ENCODE measurements at places on chromosomes 2 and 18.

DNA sequence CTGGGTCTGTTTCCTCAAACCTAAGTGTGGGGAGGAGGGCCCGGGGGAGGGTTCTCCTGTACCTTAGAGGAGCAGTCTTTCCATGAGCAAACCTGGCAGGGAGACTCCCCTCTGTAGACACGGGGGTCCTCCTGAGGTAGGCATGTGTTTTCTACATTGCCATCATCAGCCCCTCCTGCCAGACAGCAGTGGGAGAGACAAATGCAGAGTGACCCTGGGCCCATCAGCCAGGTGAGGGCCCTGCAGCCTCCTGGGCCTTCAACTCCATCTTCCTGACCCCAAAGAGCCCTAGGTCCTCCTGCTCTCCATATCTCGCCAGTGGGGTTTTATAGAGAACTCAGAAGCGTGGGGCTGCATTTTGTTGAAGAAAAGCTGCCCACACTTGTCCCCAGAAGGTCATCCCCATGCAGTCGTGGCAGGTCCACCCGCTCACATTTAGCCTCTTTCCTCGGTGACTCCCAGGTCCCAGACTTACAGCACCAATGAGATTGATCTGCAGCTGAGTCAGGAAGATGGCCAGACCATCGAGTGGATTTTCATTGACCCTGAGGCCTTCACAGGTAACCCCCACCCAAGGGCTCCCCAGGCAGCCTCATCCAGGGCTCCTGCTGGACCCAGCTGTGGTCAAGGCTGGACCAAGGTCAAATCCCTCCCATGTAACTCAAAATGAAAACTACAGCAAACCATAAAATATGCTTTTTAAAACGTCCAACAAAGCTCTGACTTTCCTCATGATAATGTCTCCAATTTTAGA, 2.6 kb downstream of the CHRNG start:
- no peak for DNase-seq

DNA sequence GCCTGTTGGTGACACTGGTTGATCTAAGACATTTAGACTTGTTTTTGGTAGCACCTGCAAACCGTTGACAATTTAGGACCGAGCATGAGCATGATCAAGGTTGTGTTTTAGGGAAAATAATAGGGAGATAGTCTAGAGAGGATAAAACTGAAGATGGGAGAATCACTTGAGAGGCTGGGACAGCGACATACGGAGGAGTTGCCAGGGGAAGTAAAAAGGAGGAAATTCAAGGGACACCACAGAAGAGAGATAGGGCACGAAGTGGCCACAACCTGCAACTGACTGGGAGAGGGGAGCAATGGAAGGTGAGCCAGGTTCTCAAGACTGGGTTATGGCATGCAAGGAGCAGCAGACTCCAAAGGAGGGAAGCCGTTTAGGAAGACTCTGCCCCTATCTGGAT, 1.4 kb upstream of the ATP8B1 start:
- DNase-seq: no peak

- no peak for DNase-seq
These were observed 61.6 kb downstream of the BMP10 start for GRCh38 chr2:68809324-68810240.

DNA sequence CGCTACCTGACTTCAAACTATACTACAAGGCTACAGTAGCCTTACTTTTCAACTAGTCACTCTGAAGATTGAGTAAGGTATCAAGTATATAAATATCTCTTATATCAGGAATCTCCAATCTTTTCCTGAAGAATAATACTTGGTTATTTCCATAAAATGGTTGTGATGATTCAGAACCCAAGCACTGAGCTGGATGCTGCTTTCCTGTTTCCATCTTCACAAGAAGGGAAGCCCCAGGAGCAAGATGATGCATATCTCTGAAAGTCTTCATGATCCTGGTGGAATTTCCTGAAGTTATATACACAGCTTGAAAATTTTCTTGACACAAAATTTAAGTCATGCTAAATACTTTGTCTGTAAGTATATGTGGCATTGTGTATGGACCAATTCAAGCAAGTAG, 243.9 kb upstream of the TANK start:
- no peak for DNase-seq

- DNase-seq: no peak
These were observed 15.2 kb downstream of the RNU4ATAC start for GRCh38 chr2:121545913-121546312.

- no peak for DNase-seq
These were observed 2.8 kb upstream of the GPR55 start for GRCh38 chr2:230927711-230928341.

GRCh38 chr2:160114020-160114419, 51.6 kb upstream of the PLA2R1 start:
- no peak for DNase-seq

DNA sequence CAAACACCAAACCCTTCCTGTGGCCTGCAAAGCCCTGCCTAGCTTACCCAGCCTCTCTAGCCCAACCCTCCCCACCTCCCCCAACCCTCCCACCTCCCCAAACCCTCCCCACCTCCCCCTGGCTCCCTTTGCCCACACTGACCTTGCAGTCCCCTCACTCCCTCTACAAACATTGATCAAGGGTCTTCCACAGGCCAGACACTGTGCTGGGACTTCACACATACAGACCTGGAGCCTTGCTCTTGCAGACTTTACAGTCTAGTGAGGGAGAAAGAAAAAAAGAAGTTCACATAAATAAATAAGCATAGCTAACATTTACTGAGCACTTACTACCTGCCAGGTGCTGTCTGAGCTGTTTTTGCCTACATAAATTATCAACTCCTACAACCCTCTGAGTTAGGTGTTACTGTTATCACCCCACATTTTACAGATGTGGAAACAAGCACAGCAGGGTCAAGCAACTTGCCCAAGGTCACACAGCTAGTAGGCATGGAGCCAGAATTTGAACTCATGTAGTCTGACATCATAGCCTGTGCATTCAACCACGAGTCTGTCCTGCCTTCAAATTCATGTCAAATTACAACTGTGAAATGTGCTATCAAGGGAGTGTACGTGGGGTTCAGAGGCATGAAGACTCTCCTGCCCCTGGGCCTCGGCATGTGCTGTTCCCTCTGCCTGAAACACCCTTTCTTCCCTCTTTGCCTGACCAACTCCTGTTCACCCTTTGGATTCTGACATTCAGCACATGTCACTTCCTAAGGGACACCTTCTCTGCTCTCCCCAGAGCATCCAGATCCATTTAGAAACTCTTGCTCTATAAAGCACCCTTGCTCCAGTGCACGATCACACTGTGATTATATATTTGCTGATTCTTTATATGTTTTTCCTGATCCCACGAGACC, 209.9 kb downstream of the TNS1 start:
- DNase-seq: no peak

GRCh38 chr2:102758439-102758838, 3.4 kb upstream of the TMEM182 start:
- no peak for DNase-seq

DNA sequence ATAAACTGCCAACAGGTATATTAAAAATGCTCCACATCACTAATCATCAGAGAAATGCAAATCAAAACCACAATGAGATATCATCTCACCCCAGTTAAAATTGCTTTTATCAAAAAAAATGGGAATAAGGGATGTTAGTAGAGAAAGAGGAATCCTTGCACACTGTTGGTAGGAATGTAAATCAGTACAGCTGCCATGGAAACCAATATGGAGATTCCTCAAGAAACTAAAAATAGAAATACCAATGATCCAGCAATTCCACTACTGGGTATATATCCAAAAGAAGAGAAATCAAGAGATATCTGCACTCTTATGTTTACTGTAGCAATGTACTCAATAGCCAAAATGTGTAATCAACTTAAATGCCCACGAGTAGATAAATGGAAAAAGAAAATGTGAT, 40.6 kb downstream of the ZRANB3 start:
- DNase-seq: no peak

DNA sequence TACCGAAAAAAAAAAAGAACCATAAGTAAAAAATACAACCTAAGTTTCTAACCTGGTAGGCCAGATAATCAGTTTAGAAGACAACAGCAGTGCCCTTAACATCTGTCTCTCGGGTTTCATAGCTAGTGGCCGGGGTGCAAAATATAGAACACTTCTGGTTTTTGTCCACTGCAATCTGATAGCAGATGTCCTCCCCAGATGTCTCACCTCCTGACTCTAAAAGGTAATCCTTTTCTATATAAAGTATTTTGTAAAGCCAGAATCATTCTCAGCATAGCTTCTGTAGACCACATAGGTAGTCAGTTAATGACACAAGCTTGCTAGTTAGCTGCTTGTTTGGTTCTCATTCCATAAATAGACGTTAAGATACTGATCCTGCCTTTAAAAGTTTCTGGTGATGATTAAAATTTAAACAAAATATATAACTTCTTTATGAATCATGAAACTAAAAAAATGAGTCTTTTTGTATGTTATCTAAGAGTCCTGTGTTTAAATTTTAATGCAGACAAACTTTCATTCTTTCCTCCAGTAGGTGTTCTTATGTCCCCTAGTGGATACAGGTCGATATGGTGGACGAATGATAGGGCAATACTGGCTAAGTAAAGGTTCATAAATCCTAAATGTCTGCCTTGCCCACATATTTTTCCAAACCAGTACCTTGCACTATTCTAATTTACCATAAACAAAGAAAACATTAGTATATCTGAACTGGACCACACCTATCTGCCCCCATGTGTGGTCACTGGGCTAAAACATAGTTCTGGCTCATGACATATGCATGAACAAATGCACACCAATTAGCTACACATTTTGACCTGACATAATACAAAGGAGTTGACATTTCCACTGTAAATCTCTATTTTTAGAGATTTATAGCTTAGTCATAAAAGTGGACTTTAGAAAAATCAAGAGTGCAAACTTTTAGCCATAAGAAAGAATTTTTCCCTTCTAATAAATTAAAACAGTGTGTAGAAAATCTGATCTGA, 171.0 kb downstream of the SRBD1 start:
- no peak for DNase-seq

GRCh38 chr2:204900487-204900886, 355.2 kb downstream of the PARD3B start:
- DNase-seq: no peak

Data from cerebellar nuclear complex (tissue), 1 donor.